ENCODE measurements at places on chromosomes 2 and 18.

DNA sequence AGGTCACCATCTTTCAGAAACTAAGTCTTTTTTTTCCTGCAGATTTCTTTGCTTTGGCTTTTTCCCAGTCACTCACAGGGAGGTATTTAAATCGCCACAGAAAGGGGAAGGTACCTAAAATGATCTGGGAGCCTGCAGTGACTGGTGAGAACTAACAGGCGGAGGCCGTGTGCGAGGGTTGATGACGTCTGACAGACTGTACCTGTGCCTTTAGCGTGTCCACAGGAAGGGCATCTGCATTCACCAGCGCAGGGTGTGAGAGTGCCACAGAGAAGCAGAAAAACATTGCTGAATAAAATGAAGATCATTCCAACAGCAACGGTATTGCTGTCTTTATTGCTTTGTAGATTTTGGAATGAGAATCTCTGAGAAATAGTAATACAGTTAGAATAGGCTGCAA is 5.7 kb downstream of the CTDP1 start:
- DNase-seq: no peak

DNA sequence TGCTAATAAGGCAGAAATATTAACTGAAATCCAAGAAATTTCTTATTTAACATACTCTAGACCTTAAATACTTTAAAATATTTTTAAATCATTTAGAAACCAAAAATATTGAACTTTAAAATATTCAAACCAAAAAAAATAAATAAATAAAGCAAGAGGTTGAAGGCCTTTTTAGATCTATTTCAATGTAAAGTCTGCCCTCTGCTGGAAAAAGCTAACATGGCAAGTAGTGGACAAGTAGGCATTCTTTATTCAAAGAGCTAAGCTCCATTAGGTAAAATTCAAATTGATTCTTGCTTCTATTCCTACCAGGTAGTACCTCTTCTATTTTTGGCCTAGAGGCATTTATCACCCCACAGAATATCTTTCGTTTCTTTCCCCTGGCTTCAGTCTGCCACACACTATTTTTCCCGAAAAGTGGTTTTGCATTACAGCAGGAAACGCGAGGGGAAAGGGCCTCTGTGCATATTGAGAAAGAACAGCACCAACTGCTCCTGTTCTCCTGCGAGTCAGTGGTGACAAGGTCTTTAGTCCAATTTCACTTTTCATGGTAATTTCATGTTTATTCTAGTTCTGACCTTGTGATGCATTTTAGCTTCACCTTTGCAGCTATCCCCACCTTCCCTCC is 20.4 kb downstream of the IFIH1 start:
- DNase-seq: peak; percentile 44

DNA sequence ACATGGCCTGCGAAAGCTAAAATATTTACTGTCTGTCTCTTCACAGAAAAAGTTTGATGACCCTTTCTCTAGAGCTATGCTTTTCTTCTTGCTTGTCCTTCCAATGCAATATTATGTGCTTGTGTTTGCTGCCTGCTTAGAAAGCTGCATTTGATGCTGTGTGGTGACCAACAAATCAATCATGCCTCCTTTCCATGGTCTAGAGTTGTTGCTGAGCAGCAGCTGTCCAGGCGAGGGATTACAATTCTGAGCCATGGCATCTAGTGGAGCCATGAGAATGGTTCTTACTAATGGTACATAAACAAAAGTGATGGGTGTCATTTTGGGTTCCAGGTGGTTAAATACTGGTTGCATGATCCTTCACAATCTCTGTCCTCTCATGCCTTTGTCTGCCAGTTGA is 1142.1 kb downstream of the DPP10 start:
- DNase-seq: no peak

DNA sequence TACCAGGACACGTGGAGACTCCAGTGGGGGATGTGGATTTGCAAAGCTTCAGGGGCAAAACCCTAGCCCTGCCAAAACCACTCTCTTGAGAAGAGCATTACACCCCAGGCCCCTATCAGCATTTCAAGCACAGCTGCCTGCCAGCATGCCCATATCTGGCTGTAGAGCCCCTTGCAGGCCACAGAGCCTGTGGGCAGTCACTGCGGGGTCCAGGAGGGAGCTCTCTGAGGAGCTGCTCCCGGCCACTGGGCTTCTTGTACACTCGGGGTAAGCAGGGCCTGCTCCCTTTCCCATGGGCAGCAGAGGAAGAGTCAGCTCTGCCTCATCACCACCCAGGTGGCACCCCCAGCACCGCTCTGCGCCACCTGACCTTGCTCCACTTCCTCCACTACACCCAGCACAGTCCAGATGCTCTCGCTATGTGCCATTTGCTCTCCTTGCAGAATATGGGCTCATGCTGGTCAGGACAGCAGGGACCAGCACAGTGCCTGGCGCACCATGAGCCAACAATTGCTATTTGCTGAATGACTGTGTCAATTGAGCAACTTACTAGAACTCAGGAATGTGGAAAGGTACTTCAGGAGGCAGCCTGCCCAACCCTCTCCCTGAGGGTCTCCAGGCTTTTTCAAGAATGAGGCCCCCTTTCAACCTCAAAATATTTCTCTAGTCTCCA is 7.4 kb downstream of the CHST10 start:
- DNase-seq: no peak

GRCh38 chr18:31740180-31740579 is 20.5 kb downstream of the SLC25A52 start:
- DNase-seq: no peak

GRCh38 chr2:33765122-33765521 is 166.0 kb upstream of the FAM98A start:
- no peak for DNase-seq

DNA sequence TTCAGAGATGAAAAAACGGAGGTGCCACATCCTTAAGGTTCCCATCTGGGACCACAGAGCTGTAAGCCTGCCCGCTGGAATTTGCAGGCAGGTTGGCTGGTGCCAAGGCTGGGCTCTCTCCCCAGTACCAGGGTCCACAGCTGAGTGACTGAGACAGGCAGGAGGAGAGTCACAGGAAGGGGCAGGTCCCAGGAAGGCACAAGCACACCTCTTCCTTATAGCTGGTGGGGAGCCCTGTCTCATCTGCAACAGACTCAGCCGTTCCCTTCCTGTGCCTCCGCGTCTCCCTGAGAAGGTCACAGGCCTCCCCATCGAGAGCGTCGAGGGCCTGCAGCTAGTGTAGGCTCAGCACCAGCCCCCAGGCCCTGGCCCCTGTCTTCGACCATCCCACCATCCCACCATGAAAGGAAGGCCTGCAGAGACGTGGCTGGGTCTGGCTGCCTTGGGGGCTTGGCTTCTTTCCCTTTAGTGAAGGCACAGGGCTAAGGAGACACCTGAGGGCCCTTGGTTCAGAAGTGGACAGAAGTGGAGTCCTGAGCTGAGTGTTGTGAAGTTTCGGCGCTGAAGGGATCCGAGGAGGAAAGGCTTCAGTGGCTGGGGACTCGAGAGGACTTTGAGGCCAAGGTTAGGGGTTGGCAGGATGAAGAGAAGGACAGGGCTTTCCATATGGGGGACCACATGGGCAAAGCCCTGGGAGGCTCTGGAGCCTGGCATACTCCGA is 26.8 kb downstream of the GLI2 start:
- DNase-seq: no peak

DNA sequence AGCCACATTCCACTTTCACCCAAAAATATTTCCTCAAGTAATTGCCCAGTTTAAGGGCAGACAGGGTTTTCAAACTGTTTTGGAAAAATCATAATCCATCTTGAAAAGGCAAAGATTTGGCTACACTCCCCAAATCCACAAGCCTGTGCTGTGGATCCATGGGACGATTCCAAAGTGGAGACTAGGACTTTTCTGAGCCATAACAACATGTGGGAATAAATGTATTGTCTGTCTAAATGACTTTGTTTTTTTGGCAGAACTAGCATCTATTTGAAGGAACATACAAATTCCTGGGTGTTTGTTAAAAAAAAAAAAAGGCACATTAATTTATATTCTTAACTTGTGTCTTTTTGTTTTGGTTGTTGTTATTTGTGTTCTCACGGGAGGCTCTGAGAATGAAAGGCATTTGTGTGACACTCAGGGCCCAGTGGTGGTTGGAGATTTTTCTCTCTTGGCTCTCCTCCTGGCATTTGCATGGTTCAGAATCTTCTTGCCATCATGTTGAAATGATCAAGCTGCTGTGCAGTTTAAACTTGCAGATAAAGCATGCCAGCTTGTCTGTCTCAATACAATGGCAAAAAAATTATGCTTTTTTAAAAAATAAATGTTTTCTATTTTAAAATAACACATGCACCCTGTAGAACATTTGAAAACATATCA is 277.4 kb downstream of the EN1 start:
- no peak for DNase-seq

DNA sequence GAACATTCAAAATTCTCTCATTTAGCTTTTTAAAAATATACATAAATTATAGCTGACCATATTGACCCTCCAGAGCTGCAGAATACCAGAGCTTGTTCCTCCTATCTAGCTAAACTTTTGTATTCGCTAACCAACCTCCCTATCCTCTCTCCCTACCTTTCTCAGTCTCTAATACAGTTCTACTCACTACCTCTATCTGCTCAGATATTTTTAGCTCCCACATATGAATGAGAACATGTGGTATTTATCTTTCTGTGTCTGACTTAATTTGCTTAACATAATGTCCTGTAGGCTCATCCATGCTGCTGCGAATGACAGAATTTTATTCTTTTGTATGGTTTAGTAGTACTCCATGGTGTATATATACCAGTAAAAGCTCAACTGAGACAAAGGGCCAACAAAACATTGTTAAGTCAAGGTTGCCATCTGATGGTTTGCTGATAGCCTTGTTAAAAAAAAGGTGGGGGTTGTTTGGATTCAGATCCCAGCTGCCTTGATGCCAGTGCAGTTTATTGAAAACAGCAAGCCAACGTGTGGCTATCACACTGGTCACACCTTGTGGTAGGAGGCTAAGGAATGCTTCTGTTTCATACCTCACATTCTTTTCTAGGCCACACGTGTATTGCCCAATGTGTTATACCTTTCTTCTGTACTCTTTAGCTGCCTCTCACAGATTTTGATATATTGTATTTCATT is 101.5 kb downstream of the VWA3B start:
- no peak for DNase-seq

- DNase-seq: no peak
These were observed 31.1 kb upstream of the PPP1R1C start for GRCh38 chr2:181954538-181954883.

GRCh38 chr18:37429791-37430190 is 135.8 kb downstream of the CELF4 start:
- no peak for DNase-seq

DNA sequence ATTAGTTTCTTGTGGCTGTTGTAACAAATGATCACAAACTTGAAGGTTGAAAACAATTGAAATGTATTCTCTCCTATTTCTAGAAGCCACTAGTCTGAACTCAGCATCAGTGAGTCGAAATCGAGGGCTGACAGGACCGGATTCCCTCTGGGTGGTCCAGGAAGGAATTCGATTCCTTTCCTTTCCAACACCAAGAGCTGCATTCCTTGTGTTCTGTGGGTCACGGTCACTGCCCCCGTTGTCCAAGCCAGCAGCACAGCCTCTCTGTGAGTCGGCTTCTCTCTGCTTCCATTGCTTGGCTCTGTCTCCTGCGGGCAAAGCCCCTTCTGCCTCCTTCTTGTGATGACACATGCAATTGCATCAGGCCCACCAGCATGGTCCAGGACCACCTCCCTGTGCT is 67.3 kb downstream of the SMIM21 start:
- DNase-seq: peak; percentile 19

DNA sequence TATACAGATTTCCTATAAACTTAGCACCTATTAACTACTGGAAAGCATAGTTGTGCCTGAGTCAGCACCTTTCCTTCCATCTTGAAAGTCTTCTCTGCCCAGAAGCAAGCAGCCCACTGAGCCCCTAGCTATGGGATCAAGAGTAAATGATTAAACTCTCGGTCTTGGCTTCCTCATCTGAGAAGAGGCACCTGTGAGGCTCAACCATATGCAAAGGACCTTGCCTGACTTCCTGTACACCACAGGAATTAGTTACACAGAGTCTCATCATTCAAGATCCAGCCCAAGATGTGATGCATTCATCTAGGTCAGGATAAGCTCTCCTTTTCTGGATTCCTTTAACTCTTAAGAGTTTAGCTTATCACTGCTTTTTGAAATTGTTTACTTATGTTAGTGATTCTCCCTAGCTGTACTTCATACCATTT is 96.0 kb downstream of the CDH2 start:
- DNase-seq: no peak

GRCh38 chr2:102672107-102672776 is 52.9 kb downstream of the SLC9A2 start:
- DNase-seq: no peak

GRCh38 chr18:43572163-43572562 is 294.9 kb upstream of the SYT4 start:
- no peak for DNase-seq

- DNase-seq: no peak
These were observed 273.1 kb downstream of the NAPG start for GRCh38 chr18:10798727-10799550.

DNA sequence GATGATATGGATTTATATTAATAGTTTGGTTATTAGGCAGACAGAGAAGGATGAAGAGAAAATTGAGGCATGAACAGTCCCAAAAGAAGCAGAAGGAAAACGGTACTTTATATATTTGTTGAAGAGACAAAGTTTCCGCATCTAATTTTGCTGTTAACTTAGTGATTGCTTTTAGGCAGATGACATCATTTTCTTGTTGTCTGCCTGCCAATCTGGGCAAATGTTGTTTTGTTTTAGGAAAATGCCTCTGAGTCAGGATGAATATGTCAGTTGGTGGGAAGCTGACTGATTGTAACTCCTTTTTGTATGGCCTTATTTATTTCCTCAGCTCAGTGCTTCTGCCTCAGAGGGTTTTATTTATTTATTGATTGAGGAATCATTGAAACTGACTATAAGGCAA is 52.5 kb upstream of the CAVIN2 start:
- no peak for DNase-seq

GRCh38 chr18:78993014-78993926 is 13.7 kb downstream of the SALL3 start:
- no peak for DNase-seq

- no peak for DNase-seq
These were observed 344.6 kb upstream of the ACVR2A start for GRCh38 chr2:147500229-147500628.

- DNase-seq: no peak
These were observed 51.2 kb downstream of the MYO3B start for GRCh38 chr2:170229125-170229524.

DNA sequence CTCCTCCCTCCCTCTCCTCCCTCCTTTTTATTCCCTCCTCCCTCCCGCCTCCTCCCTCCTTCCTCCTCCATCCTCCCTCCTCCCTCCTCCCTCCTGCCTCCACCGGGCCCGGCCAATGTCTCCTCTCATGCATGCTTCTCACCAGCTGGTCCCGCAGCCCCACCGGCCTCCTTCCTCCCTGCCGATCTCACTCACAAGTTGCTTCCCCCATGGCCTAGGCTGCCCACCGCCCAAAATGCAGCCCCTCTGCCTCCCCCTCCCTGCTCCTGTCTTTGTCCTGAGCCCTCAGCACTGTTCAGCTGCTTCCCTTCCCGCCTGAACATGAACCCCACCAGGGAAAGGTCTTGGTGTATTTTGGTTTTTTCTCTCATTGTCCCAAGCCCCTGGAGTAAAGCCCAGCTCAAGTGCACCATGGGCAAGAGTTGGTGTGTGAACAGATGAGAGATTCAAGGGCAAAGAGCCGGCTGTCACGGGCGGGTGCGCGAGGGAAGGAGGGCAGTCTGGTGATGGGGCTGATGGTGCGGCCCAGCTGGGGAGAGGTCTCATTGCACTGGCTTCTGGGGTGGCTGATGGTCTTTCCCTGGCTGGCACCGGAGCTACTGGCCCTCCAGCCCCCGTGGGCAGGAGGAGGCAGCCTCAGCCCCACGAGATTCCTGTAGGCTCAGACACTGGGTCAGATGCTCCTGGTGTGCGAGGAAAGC is 117.6 kb downstream of the TWIST2 start:
- DNase-seq: no peak
